ENCODE measurements at places on chromosomes 4 and X. TPM values are rescaled to one million over a fixed set of nuclear protein-coding genes. Genes with fewer than 3 reads are reported as not detected.

The SMIM31 gene
- total RNA-seq, result not detected

DNA sequence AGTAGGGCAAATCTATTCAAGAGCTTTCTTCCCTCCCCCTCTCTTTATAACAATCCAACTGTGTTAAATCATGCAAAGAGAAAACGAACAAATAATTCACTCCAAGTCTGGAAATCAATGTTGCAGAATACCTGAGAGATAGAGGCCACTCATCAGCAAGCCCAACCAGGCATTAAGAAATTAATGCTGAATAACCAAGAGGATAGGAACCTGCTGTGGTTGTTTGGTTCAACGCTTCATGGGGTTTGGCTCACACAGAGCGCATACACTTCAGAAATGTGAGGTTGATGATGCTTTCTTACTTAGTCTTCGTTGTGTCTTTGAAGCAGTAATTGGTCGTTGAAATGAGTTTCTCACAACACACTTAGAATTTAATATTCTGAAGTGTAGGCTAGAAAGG, 1540.0 kb upstream of the PABPC4L start:
- peaks cover 2% of the 10 kb centered on the region for H3K27me3 ChIP-seq
- H3K4me3 ChIP-seq, result no peak overlapping the region
- peaks cover 8% of the 10 kb centered on the region for H3K4me1 ChIP-seq
- no peaks in the 10 kb centered on the region for H3K36me3 ChIP-seq

- H3K4me3 ChIP-seq, result no peak overlapping the region
- H3K4me1 ChIP-seq, result no peaks in the 10 kb centered on the region
- H3K27ac ChIP-seq, result no peak overlapping the region
- no peak for DNase-seq
- H3K27me3 ChIP-seq, result no peaks in the 10 kb centered on the region
Observed at GRCh38 chrX:94551831-94552230, 877.8 kb downstream of the FAM133A start.

- H3K4me1 ChIP-seq, result peaks cover 15% of the 10 kb centered on the region
- no peak for DNase-seq
- H3K4me3 ChIP-seq, result no peak overlapping the region
- H3K36me3 ChIP-seq, result no peaks in the 10 kb centered on the region
- no peaks in the 10 kb centered on the region for H3K27me3 ChIP-seq
- no peak overlapping the region for H3K27ac ChIP-seq
Observed at GRCh38 chr4:184462724-184463123, 11.6 kb downstream of the IRF2 start.

The XAGE1A gene
- not detected for total RNA-seq

DNA sequence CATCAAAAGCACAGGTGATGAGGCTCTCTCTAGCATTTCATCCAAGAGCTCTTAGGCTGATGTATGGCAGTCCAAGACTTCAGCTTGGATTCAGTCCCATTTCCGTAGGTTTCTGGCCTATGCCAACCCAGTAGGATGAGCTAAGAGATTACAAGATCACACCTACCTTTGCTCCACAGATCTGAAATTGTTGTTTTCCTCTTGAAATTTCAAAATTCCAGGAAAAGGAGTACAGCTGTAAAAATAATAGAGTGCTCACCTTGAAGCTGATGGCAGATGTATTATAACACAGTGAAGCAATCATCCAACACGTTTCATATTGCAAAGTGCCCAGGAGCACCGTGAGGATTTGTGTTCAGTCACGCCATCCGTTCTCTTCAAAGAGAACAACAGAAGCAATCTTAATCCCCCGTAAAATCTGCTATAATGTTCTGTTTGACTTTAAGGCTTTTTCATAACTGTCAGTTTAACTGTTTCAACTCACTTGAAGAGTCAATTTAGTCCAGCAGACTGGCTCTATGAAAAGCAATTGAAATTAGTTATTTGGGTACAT, 137.5 kb downstream of the CPE start:
- H3K4me3 ChIP-seq, result no peak overlapping the region
- DNase-seq, result no peak
- H3K27ac ChIP-seq, result no peak overlapping the region
- H3K27me3 ChIP-seq, result no peaks in the 10 kb centered on the region

The FAM47E gene
- total RNA-seq, result 0.73 TPM

DNA sequence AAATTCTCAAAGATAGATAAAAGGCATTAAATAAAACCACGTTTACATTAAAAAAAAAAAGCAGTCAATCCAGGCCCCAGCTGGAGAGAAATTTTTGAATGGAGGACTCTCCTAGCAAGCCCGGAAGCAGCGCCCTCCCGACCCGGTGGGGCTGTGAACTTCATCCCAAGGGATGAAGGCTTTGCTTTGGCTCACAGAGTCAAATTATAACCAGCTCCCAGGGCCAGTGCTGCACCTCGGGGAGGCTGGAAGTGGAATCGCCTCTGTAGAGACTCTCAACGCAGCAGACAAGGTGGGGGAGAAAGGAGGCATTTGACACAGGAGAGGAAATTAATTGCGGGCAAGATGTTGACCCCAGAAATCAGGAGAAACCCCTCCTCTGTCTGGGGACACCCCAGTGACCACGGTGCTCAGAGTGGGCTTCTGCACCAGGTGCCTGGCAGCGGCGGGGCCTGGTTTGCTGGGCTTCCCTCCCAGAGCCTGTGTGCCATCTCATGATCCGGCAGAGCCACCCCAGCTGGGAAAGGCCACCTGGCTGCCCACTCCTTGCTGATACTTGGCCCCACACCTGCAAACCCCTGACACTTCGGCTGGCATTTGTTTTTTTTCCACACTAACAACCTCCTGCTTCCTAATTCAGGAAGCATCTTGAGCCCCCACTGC, 71.7 kb downstream of the ABLIM2 start:
- H3K36me3 ChIP-seq, result no peaks in the 10 kb centered on the region
- peaks cover 4% of the 10 kb centered on the region for H3K4me1 ChIP-seq
- no peak overlapping the region for H3K4me3 ChIP-seq
- no peak overlapping the region for H3K27ac ChIP-seq
- peak; percentile 27 for DNase-seq

- no peaks in the 10 kb centered on the region for H3K4me1 ChIP-seq
- H3K27me3 ChIP-seq, result no peaks in the 10 kb centered on the region
- no peak overlapping the region for H3K4me3 ChIP-seq
- peaks cover 8% of the 10 kb centered on the region for H3K36me3 ChIP-seq
- no peak overlapping the region for H3K27ac ChIP-seq
Observed at GRCh38 chrX:16796298-16796697, 10.0 kb downstream of the TXLNG start.

GRCh38 chr4:107034091-107034995, 1.8 kb downstream of the DKK2 start:
- peak overlapping the region; percentile 88 for H3K27ac ChIP-seq
- H3K4me1 ChIP-seq, result peaks cover 63% of the 10 kb centered on the region
- DNase-seq, result peak; percentile 88
- H3K27me3 ChIP-seq, result no peaks in the 10 kb centered on the region
- peak overlapping the region; percentile 98 for H3K4me3 ChIP-seq

The IL21 gene
- total RNA-seq, result not detected

DNA sequence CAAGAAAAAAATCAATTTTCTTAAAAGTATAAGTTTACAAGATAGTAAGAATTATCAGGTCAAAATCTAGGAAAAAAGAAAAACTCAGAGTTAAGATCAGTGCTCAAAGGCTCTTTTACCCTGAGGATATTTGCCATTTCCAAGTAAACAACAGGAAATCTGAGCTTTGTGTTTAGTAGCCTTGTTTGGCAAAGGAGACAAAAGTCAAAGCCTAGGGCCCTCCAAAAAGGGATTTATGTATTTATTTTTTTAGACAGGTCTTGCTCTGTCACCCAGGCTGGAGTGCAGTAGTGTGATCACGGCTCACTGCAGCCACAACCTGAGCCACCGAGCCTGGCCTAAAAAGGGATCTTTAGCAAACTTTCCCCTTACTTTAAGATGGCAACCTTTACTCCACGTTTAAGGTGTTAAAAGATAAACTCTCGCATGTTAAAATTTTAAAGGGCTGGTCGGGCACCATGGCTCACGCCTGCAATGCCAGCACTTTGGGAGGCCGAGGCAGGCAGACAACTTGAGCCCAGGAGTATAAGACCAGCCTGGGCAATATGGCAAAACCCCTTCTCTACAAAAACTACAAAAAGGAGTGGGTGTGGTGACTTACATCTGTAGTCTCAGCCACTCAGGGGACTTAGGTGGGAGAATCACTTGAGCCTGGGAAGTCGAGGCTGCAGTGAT, 21.3 kb upstream of the OPHN1 start:
- H3K4me3 ChIP-seq, result no peak overlapping the region
- DNase-seq, result no peak
- H3K27ac ChIP-seq, result no peak overlapping the region
- no peaks in the 10 kb centered on the region for H3K27me3 ChIP-seq
- no peaks in the 10 kb centered on the region for H3K4me1 ChIP-seq

- peaks cover 37% of the 10 kb centered on the region for H3K4me1 ChIP-seq
- H3K27me3 ChIP-seq, result no peaks in the 10 kb centered on the region
- H3K27ac ChIP-seq, result peak overlapping the region; percentile 88
- no peak for DNase-seq
- H3K4me3 ChIP-seq, result no peak overlapping the region
Observed at GRCh38 chr4:2806390-2807355, 13.8 kb downstream of the SH3BP2 start.

DNA sequence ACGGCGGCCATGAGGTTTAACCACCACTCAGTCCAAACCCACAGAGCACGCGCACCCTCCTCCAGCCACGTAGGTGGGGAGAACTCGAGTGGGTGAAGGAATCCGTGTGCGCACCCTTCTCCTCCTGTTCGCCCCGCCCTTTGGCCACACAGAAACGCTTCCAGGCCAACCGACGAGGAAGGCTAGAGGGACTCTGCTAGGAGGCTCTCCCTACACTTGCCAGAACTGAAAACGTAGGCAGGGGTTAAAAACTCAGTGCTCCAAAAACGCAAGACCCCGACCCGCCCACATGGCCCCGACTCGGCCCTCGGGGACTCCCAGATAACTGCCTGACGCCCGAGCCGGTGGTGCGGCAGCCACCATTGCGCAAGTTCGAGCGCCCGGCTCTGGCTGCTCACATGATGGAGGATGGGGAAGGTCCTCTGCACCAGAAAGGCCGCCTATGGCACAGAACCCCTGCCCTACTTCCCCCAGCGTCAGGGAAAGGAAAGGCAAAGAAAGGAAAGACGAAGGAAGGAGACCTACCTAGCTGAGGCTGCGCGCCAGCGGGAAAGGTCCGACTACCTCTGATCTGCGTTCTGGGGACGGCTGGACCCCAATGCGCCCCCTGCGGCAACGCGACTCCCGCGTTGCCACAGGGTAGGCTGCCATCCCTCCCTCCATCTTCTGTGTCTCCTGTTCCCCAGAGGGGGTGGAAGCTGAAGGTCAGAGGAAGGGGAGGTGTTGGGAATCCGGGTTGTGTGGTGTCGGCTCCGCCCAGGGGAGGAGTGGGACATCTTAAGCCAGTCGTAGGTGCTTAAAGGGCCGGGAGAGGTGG, 201.9 kb upstream of the AGTR2 start:
- H3K27ac ChIP-seq, result peak overlapping the region; percentile 76
- no peaks in the 10 kb centered on the region for H3K36me3 ChIP-seq
- H3K4me1 ChIP-seq, result peaks cover 10% of the 10 kb centered on the region
- DNase-seq, result no peak
- H3K4me3 ChIP-seq, result peak overlapping the region; percentile 74

The GPR34 gene
- total RNA-seq, result not detected

DNA sequence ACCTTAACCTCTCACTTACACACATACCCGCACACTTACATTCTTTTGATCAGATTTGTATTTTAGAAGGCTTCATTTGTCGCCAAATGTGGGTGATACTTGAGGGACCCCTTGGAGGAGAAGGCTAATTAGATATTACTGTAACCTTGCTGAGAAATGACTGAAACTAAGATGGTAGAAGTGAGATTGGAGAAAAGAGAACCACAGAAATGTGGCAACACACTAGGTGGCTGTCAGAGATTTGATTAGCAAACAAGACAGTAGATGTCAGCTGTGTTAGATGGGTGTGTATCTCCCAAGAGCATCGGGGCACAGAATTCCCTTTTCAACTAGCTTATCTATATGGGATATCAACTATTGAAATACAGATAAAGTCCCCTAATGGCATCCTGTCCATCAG, 149.3 kb upstream of the FABP2 start:
- DNase-seq, result no peak
- no peaks in the 10 kb centered on the region for H3K27me3 ChIP-seq
- H3K27ac ChIP-seq, result no peak overlapping the region
- H3K4me3 ChIP-seq, result no peak overlapping the region

The WNK3 gene
- total RNA-seq, result 5.7 TPM

The ALB gene
- not detected for total RNA-seq

- H3K4me1 ChIP-seq, result peaks cover 4% of the 10 kb centered on the region
- no peak overlapping the region for H3K4me3 ChIP-seq
- DNase-seq, result no peak
- H3K27me3 ChIP-seq, result no peaks in the 10 kb centered on the region
Observed at GRCh38 chr4:145722561-145722960, 42.6 kb downstream of the C4orf51 start.

The TMSB15B gene
- 6.8 TPM for total RNA-seq

DNA sequence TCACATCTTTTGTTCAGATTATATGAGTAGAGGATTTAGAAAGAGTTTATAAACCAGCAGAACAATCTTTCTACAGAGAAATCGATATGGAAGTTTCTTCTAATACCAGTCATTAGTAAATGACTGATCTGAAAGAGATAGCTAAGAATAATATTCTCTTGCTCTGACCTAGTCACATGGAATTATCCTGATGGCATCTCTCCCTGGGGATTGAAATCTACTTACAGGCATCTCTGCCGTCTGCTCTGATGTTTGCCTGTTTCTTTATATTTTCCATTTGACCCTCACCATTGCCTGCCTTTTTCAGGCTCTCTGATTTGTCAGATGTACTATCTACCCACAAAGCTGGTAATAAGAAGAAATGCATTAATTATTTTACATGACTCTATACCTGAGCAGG, 1157.3 kb downstream of the PCDH7 start:
- no peaks in the 10 kb centered on the region for H3K4me1 ChIP-seq
- no peak for DNase-seq
- H3K27me3 ChIP-seq, result no peaks in the 10 kb centered on the region
- no peaks in the 10 kb centered on the region for H3K36me3 ChIP-seq

DNA sequence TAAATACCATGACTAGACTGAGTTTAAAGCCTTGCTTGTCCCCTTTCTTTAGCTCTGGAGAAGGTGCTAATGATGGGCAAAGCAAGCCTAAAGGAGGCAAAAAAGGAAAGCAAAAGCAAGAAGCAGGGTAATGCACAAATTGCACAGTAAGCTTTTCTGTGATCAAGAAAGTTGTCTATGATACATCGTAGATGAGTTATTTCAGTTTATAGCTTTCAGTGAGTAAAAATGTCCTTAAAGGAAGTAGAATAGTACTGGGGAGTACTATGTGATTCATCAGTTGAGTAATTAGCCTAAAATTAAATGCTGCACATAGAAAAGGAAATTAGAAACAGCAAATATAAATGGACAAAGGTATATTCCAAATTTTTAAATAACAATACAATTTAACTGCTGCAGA, 50.2 kb upstream of the PDE5A start:
- H3K36me3 ChIP-seq, result no peaks in the 10 kb centered on the region
- no peak for DNase-seq
- no peak overlapping the region for H3K27ac ChIP-seq
- H3K4me3 ChIP-seq, result no peak overlapping the region
- peaks cover 27% of the 10 kb centered on the region for H3K4me1 ChIP-seq
- no peaks in the 10 kb centered on the region for H3K27me3 ChIP-seq

GRCh38 chr4:41154814-41155177, 59.5 kb downstream of the APBB2 start:
- H3K27ac ChIP-seq, result peak overlapping the region; percentile 99
- no peak for DNase-seq
- H3K4me3 ChIP-seq, result peak overlapping the region; percentile 71
- peaks cover 82% of the 10 kb centered on the region for H3K4me1 ChIP-seq
- no peaks in the 10 kb centered on the region for H3K27me3 ChIP-seq
- H3K36me3 ChIP-seq, result peaks cover 3% of the 10 kb centered on the region

Data from chondrocyte (in vitro differentiated cells).